Omental fat pad (tissue), 4 donors: ENCODE measurements at places on chromosomes 3 and 15.

DNA sequence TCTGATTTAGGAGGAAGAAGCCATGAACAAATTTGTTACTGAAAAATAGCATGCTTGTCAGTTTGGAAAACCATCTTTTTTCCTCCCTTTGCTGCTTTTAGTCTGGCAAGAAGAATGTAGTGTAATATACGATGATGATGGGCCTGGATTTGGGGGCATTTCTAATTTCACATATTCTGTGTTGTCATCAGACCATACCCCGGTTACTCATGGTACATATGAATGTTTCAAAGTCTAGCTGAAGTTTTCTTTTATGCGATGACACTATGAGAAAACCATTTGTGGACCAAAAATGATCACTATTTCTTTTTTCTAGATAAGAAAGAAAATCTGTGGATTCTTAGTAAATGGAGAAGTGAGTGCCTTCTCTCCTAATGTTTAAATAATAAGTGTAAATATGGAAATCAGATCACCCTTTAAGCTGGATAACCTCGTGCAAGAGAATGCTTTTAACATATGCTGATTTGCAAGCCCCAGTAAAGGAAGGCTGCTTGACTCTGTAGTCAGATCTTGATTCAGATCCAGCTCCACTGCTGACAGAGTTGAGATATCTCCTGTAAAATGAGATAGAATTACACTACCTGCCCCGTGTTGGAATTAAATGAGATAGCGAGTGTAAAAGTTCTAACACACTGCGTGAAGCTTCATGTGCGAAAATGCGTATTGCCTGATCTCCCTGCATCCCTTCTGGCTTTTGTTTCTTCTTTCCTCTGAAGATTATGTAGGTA lies 3.0 kb downstream of the MEF2A start:
- DNase-seq: no peak

DNA sequence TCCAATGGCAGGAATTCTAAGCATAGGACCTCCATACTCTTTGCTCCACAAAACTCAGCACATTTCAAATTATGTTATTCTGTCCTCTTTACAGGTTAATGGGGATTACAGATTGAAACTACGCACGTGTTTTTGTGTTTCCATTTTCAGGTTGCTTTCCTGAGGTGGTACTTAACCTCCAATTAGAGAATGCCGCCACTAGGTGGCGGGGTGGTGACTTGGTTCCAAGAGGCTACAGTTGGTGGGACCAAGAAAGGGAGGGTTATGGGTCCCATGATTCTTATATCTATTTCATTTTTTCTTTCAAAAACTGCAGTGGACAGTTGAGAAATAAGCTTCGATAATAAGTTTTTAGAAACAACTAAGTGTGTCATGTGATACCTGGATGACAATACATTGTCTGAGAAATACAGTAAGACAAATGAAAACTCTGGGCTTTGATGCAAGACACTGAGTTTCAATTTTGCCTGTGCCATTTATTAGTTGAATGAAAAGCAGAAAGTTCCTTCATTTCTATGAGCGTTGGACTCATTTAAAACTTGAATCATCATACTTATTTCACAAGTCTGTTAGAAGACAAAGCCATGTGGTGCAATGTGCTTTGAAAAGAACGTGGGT lies 539.0 kb downstream of the FGF12 start:
- peak; percentile 30 for DNase-seq

- DNase-seq: no peak
Measured at GRCh38 chr3:129933471-129933870, 40.0 kb upstream of the TMCC1 start.

GRCh38 chr3:191484461-191484860 lies 23.5 kb downstream of the PYDC2 start:
- DNase-seq: no peak

DNA sequence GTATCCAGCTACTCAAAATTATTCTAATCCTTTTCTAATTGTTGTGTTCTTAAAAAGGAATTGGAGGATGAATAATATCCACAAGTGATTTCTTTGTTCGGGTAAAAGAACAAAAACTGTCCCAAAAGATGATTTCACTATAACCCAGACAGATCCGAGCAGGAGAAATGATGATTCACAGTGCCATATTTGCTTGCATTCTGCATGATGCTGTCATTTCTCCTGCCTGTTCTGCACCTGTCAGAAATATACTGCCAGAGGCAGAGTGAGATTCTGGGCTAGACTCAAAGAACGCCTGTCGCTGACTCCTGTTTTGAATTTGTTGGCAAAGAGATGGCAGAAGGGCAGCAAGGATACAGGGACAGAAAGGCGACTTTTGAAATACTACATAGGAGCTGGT lies 34.7 kb upstream of the SLC24A5 start:
- no peak for DNase-seq

- no peak for DNase-seq
Measured at GRCh38 chr3:152858170-152858800, 23.4 kb downstream of the P2RY1 start.

DNA sequence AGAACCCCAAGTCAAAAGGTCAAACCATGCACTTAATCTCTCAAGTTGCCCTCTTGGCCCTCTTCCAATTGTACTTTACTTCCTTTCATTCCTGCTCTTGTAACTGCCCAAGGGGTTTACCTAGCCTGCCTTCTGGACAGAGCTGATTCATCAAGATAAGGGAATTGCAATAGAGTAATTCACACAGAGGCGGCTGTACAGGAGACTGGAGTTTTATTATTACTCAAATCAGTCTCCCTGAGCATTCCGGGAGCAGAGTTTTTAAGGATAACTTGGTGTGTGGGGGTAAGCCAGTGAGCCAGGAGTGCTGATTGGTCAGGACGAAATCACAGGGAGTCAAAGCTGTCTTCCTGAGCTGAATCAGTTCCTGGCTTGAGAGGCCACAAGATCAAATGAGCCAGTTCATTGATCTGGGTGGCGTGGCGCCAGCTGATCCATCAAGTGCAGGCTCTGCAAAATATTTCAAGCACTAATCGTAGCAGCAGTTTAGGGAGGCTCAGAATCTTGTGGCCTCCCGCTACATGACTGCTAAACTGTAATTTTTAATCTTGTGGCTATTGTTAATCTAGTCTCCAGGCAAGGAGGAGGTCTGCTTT lies 590.0 kb downstream of the EPHA3 start:
- DNase-seq: no peak

DNA sequence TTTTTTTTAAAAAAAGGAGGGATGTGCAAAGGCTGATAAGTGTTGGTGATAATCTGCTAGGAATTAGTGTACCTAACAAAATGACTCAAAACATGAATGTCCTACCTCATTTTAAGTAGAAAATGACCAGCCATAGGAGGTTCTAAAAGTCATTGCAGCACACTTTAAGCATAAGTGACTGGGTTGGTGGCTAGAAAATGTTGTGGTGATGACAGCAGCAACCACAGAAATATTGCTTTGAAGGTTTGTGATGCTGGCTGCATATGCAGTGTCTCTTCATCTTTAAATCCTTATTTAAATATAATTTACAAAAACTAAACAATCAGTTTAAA lies 55.2 kb downstream of the CMSS1 start:
- DNase-seq: no peak

- no peak for DNase-seq
Measured at GRCh38 chr3:126394179-126394976, at the start of gene CFAP100. Gene CFAP100 (plus strand): TSS chr3:126394909. CDS start chr3:126396001, 1,092 bp downstream.

DNA sequence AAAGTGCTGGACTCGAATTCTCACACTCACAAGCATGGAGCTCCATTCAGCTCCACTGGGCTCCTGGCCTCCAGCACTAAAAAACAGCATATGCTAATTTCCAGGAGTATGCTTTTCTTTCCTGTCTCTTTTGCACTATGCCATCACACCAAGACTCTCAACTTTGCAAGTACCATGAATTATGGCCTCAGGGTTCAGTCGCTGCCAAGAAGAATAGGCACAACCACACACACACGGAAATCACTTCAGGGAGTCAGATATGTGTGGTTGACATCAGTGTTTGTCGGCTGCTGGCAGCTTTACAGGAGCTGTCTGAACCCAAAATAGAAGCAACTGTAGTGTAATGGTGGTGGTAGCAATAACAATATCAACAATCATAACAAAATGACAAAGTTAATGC lies 305.0 kb upstream of the SLCO3A1 start:
- DNase-seq: no peak

DNA sequence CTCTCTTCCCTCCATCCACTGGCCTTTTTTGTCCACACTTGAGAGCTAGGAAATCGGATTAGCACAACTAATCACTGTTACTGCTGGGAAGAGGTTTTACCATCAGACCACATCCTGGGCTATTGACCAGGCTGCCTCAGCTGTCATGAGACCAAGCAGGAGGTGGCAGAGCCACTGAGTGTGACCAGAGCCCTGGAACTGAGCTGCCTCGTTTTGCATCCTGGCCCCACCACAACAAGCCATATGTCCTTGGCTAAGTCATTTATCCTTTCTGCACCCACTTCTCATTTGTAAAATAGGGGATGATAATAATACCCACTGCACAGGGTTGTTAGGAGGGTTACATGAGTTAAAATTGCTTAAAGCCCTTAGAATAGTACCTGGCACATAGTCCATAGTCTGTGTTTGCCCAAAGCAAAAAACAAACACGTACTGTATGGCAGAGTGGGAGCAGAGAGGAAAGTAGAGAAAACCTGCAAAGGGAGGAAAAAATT lies 34.1 kb downstream of the TMEM158 start:
- DNase-seq: no peak

DNA sequence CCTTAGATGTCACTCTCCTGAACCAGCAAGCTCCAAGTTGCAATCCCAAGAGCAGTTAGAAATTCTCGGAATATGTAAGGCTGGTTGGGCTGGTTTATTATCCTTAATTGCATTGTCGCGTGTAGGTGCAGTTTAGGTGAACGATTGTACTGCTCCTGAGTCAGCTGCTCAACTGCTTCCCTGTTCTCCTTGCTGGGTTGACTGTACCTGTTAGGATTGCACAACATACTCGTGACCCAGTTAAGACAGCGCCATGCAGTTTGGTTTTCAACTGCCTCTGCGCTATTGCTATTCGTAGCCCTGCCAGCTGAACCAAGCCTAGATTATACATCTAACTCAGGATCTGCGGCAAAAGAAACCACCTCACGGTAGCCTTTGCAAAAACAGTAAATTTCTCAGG lies 41.0 kb downstream of the BCL2L10 start:
- DNase-seq: no peak

DNA sequence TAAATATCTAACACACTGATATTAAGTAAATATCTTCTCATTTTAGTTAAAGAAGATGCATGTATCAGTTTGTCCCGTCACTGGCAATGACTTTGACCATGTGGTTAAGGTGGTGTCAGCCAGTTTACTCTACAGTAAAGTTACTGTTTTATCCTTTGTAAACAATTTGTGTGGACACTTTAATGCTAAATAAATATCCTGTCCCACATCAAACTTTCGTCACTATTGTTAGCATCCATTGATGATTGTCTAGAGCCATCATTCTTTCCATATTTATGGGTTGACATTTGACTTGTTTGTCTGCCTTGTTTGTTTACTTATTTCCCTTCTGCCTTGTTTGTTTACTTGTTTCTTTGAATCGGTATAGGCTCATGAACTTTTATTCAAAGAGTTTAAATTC lies 11.0 kb upstream of the GPD1L start:
- no peak for DNase-seq

DNA sequence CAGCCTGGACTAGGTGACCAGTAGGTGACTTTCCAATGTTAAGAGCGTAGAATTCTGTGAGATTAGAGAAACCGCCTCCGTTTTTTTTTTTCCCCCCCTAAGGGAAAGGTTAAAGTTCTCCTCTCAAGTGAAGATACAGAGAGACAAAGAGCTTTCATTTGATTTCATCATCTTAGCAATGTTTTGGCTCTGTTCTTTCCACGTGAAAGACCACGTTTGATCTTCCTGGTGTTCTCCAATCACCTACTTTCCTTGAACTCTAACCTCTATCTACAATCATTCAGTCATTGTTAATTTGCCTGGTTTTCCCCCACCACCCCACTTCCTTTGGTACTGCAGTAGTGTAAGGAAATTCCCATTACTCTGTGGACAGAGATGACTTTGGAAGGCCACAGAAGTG lies 36.9 kb upstream of the CLRN1 start:
- DNase-seq: no peak

DNA sequence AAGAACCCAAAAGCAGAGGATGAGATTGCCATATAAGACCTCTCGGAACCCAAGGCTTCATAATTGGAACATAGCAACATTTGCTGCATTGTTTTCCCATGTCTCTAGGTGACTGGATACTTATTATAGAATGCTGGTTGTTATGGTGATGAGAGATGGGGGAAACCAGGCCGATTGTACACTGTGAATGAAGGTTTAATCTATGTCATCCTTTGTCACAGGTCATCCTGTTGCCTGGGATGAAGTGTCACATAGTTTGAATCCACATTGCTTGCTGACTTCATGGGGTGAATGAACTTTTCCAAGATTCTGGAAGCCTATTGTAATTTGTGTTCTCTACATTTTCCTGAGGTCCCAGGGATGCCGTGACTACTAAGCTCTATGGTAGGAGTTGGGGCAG lies 41.8 kb downstream of the CLEC3B start:
- DNase-seq: no peak

DNA sequence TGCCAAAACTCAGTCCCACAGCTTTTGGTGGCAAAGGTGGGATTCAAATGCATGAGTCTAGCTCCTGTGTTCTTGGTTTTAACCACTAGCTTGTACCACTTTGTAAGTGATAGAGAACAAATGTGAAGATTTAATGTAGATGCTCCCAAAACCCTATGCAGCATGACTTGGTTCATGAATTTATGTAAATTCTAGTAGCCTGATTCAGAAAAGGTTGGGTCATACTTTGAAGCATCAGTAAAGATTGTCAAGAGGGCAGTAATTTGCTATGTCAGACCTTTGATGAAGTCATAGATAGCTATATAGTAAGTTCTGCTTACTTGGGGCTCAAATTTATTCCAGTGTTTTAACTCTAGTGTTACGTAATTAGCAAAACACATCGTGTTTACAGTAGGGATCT lies 75.6 kb downstream of the VPS8 start:
- DNase-seq: no peak

DNA sequence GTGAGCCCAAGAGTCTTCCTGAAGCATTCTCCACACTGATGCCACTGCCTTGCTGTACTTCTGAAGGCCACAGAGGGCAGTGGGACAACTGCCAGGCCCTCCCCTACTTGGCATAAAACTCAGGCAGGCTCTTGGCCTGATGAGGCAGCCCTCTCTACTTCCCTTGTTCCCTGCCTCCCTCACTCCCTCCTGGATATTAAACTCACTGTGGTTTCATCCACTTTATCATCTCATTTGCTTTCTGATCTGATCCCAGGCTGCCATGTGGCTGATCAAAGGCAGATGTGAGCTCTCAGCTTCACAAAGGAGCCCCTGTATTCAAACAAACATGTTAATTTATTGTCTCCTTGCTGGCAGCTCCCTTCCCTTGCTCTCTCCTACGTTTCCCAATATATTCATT lies 533.5 kb downstream of the IGSF11 start:
- no peak for DNase-seq

GRCh38 chr3:136869282-136869681 lies 7.3 kb downstream of the NCK1 start:
- DNase-seq: no peak

DNA sequence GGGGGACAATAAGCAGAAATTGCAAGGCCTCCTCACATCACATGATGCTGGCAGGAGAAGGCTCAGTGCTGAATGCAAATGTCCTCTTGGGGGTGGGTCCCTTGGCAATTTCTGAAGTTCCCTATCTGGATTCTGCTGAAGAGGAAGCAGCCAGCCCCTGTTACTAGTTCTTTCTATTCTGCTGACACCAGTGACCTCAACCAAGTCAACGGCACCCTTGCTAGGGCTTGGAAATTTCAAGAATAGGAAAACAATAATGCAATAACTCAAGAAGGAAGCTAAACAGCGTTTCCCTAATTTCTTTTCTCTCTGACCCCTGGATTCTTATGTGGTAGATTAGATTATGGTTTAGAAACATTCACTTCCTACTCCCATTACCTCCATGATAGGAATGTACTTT lies 46.2 kb upstream of the FOXP1 start:
- no peak for DNase-seq

GRCh38 chr3:186432189-186432588 lies 70.2 kb upstream of the DGKG start:
- DNase-seq: no peak
